ENCODE measurements at places on chromosomes 1 and 21.

DNA sequence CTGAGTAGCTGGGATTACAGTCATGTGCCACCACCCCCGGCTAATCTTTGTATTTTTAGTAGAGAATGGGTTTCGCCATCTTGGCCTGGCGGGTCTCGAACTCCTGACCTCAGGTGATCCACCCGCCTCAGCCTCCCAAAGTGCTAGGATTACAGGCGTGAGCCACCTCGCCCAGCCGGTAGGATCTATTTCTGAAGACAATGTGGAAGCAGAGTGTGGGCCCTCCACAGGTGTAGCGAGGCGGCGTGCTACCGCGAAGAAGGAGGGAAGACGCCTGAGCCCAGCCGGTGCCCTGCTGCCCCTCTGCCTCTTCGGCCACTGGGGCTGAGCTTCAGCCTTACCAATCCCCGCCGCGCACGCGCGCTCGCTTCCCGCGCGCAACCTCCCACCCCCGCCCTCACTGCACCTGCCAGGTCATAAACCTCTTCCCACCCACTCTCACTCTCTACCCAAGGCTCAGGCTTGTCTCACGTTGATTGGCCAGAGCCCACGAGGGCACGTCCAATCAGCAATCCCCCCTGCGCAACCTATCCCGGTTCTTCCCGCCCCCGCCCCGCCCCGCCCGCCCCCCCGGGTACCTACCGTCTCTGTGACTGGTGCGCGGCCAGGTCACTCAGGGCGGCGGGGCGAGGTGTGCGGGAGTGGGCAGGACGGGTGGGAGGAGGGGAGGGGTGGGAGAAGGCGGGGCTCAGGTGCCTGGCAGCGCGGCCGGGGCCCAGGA lies 409 bp upstream of the HOOK1 start:
- H3K27me3 ChIP-seq: peaks cover 5% of the 10 kb centered on the region
- peaks cover 8% of the 10 kb centered on the region for H3K4me1 ChIP-seq
- peak overlapping the region; percentile 63 for H3K4me3 ChIP-seq
- no peaks in the 10 kb centered on the region for H3K36me3 ChIP-seq
- no peak overlapping the region for H3K27ac ChIP-seq

DNA sequence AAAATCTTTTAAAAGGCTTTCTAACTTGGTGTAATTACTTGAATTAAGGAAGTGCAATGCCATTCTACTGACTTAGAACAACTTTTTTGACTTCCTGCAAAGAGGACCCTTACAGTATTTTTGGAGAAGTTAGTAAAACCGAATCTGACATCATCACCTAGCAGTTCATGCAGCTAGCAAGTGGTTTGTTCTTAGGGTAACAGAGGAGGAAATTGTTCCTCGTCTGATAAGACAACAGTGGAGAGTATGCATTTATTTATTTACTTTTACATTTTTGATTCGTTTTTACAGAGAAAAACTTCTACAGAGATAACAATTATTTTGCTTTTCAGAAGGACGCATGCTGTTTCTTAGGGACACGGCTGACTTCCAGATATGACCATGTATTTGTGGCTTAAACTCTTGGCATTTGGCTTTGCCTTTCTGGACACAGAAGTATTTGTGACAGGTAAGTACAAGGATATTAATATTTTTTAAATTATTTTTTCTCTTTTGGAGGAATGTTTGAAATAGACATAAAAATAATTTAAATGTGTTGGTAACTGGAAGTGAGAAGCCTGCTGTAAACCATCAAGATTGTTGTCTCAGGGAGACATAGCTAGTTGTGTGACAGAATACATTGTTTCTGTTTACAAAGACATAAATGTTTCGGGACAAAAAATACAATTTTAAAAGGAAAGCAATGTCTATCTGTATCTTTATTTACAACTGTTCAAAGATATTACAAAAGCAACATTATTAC lies at the start of gene PTPRC:
Gene PTPRC (plus strand): TSS at position 147 of the 742 bp plus-strand sequence. CDS start 229 bp downstream, at position 376.
- no peak within 1 kb of the TSS for H3K27ac ChIP-seq
- no peak within 1 kb of the TSS for H3K4me3 ChIP-seq
- no peak for DNase-seq
- no peaks in the 10 kb centered on the region for H3K4me1 ChIP-seq
- H3K27me3 ChIP-seq: no peaks in the 10 kb centered on the region

GRCh38 chr1:36351227-36351977 lies 28.0 kb upstream of the EVA1B start:
- DNase-seq: no peak
- H3K36me3 ChIP-seq: peaks cover 40% of the 10 kb centered on the region
- peaks cover 39% of the 10 kb centered on the region for H3K4me1 ChIP-seq
- peak overlapping the region; percentile 89 for H3K27ac ChIP-seq
- H3K4me3 ChIP-seq: peak overlapping the region; percentile 30

GRCh38 chr1:180805316-180805715 lies 107.4 kb upstream of the KIAA1614 start:
- no peaks in the 10 kb centered on the region for H3K27me3 ChIP-seq
- H3K36me3 ChIP-seq: no peaks in the 10 kb centered on the region
- DNase-seq: no peak
- no peak overlapping the region for H3K4me3 ChIP-seq
- no peaks in the 10 kb centered on the region for H3K4me1 ChIP-seq
- H3K27ac ChIP-seq: no peak overlapping the region

- H3K4me1 ChIP-seq: no peaks in the 10 kb centered on the region
- no peak for DNase-seq
- H3K27me3 ChIP-seq: no peaks in the 10 kb centered on the region
- H3K36me3 ChIP-seq: no peaks in the 10 kb centered on the region
- no peak overlapping the region for H3K27ac ChIP-seq
These were observed 748.2 kb upstream of the ADAMTS5 start for GRCh38 chr21:27715131-27715530.

- H3K27ac ChIP-seq: peak overlapping the region; percentile 91
- H3K4me1 ChIP-seq: peaks cover 92% of the 10 kb centered on the region
- peak overlapping the region; percentile 42 for H3K4me3 ChIP-seq
- DNase-seq: peak; percentile 85
- H3K27me3 ChIP-seq: no peaks in the 10 kb centered on the region
These were observed 21.3 kb upstream of the A3GALT2 start for GRCh38 chr1:33342041-33342723.

DNA sequence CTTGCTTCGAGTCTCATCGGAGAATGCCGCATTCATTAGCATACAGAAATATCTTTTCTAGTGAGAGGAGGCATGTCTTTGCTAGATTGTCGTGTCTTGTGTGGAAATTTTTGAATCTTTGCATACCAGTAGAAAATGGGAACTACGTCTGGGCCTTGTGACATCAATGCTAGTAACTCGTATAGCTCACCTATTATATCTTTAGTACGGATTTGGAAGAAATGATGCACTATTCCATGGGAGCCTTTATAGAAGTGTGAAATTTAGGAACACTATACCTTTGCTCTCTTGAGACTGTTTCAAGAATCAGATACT lies 835 bp downstream of the UHMK1 start:
- peak overlapping the region; percentile 85 for H3K4me3 ChIP-seq
- no peaks in the 10 kb centered on the region for H3K27me3 ChIP-seq
- H3K36me3 ChIP-seq: peaks cover 17% of the 10 kb centered on the region
- peaks cover 11% of the 10 kb centered on the region for H3K4me1 ChIP-seq

- H3K4me3 ChIP-seq: no peak overlapping the region
- no peaks in the 10 kb centered on the region for H3K4me1 ChIP-seq
- no peak overlapping the region for H3K27ac ChIP-seq
- no peak for DNase-seq
These were observed 2.7 kb downstream of the GOLT1A start for GRCh38 chr1:204211046-204211445.

DNA sequence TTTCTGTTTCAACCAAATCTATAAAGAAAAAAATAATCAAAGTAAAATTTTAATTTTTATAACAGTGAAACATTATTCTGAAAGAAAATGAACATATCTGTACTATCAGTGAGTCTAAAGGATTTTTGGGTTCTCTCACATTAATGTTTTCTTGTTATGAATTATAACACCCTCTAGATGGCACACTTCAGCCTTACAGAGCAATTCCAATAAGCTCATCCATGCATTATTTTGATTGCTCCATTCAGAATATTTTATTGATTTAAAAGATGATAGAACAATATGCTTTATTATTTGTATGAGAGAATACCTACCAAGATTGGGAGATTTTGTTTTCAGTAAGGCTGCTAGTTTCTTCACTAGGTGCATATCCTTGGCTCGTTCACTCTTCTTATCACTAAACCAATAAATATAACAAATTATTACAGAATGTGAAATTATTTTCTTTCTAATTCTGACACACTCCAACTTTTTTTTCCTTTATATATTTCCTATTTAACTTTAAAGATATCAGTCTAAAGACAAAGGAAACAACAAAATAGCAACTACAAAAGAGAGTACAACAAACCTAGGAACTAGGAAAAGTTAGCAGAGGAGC lies 82.4 kb downstream of the RAB3GAP2 start:
- no peaks in the 10 kb centered on the region for H3K4me1 ChIP-seq
- peaks cover 37% of the 10 kb centered on the region for H3K36me3 ChIP-seq
- DNase-seq: no peak
- H3K4me3 ChIP-seq: no peak overlapping the region
